ENCODE measurements at places on chromosomes 13 and 19.

GRCh38 chr19:10013834-10014618 is 743 bp downstream of the RDH8 start:
- DNase-seq = no peak

DNA sequence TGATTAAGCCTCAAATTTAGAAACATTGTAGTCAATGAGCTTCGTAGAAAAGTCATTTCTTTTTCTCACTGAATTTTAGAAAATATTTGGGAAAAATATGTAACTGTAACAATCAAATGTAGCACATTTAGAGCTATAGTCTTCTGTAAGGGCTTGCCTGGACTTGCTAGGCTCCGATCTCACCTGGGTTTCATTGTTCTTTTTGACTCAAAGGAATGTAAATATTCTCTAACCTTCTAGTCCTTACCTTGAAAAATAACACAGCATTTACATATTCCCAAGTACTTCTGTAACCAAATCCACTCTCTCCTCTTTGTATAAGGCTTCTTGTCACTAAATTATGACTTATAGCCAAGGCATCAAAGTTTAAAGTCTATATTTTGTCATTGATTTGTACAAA is 2.9 kb upstream of the UFM1 start:
- DNase-seq = no peak

GRCh38 chr13:76991432-76991795 is 467 bp upstream of the CLN5 start:
- no peak for DNase-seq

DNA sequence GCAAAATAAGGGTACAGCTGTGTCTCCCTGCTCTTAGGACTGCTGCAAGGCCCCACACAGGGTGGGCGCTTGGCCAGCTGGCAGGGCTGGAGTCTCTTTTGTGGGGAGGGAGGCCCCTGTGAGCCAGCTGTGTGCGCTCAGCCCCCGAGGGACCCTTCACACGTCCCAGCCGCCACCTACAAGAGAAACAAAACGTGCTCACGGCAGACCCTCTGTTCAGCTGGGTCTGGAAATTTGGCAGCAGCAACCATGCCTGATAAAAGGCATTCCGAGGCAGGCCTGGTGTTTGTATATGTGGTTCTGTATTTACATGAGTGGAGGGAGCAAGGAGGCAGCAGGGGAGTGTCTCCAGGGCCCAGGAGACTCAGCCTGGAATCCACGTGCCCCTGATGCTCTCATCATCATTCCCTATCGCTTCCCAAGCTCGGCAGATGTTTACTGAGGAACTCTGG is 49.7 kb downstream of the CRTC1 start:
- DNase-seq = no peak

GRCh38 chr19:38534574-38534973 is 83.2 kb downstream of the MAP4K1 start:
- no peak for DNase-seq

GRCh38 chr19:6161271-6161850 is 25.9 kb downstream of the ACSBG2 start:
- no peak for DNase-seq

DNA sequence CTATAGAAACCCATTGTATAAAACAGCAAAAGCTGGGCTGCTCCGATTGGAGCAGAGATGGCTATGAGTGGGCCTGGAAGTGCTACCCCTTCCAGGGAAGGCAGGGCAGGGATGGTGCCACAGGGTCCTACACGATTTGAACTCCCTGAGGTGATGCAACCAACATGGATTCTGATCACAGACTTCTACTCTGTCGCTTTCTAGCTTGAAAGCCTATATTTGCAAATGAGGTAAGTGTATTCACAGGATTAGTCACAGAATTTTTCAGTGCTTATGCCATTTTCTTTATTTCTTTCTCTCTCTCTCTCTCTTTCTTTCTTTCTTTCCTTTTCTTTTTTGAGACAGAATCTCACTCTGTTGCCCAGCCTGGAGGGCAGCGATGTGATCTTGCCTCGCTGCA is 179.0 kb downstream of the SPRY2 start:
- DNase-seq = no peak
